ENCODE measurements at places on chromosomes 2 and 18.

DNA sequence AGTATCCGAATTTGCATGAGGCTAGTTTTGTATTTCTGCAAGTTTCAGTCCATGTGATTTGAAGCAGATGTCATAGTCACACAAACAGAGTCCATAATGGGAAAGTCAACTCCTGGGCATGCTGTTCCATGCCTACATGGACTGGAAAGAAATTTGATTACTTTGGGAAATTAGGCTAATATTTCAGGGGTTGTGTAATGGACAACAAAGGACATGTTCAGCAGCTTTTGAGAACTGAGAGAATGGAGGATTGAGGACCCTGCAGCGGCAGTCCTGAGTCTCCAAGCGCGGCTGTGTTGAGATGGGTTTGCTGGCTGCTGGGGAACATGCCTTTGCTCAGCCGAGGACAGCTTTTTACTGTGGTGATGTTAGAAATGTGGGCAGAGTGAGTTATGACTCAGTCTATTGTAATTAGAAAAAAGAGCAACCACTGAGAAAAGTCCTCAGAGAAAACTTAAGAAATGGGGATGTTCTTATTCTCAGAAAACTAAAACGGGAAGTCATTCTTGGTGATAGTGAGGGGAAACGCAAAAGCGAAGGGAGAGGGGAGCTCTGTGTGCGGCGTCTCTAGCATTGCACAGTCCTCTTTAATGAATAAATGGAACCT, 149.2 kb downstream of the FAM210A start:
- DNase-seq, result no peak

DNA sequence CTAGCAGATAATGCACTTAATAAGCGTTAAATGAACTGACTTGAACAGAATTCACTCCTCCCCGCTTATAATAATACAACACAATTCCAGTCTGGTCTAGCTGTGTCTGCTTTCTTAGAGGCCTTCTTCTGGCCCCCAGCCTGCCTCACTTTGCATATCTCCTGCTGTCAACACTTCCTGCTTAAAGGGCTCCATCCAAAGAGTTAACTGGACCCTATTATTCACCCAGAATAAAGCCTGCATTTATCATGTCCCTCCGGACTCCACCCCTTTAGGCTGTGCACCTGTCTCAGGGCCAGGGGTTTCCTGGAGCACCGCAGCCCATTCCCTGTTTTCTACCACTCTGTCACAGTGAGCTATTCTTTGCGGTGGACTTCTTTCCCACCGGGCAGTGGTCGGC, 292.8 kb upstream of the FBXO11 start:
- no peak for DNase-seq

DNA sequence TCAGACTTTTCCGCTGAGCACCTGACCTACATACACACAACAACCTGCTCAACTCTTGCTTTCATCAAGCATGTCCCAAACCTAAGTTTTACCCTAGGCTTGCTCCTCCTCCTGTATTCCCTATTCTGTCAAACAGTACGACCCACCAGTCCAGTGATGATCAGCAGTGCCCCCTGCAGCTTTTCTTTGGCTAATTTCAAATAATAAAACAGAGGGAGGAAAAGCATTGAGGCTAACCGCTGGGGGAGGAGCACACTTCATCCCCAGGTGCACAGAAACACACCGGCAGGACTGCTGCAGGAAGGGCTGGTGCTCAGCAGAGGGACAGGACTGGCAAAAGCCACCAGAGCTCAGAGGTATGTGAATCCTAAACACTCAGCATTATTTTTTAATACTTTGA, 21.2 kb downstream of the E2F6 start:
- no peak for DNase-seq

DNA sequence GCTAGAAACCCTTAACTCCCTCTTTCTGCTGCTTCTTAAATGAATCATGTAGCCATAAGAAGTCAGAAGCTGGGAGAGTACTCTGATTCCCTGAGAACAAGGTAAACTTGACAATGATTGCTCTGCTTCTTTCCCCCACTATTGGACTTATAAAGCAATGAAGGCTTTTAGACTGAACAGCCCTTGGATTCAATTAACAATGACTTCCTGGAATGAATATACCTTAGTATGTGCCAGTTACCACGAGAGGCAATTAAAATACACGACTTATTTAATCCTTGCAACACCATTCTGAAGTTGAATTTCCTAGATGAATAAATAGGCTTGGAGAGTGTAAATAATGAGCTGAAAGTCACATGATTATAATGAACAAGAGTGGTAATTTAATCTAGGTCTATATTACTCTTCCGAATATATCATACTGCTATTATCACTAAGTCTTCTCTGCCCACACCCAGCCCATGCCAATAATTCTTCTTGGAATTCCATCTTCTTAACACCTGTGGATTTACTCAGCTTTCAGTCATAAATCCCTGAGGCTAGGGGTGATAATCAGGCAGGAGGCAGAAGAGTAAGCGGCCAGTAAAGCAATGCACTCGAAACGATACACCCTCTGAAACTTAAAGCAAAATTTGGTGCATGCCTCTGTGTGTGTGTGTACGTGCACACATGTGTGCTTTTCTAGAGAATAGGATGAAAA, 170.2 kb downstream of the ATAD2B start:
- DNase-seq, result no peak

DNA sequence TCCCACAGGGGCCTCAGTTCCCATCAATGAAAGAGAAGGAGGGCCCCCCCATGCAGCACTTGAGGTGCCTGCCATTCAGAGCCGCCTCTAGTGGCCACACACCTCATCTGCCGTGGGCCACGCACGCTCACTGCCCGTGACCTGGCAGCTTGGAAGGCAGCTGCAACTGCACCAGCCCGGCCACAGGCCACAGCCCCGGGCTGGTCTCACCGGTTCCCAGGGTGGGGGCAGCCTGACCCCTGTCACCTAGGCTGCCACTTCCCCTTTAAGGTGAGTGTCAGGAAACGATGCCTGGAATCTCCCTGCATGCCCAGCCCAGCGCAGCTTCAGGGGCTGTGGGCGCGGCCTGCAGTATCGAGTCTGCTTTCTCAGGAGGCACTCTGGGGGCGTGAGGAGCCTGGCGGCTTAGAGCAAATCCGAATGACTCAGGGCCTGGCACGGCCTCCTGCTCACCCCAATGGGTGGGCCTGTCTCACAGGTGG, 2.6 kb downstream of the MAB21L4 start:
- peak; percentile 17 for DNase-seq

Data from activated T-cell treated with anti-CD3 and anti-CD28 coated beads for 1 hour (primary cell).